Stimulated activated naive CD4-positive, alpha-beta T cell treated with Interleukin-2 at 50 U/mL for 16 hours (primary cell): ENCODE measurements at places on chromosomes 16 and 17.
A peak's percentile ranks its signal among the peaks of the same experiment; 100 is the strongest.

- no peak for DNase-seq
Measured at GRCh38 chr17:12936501-12936900, 81.3 kb downstream of the ELAC2 start.

DNA sequence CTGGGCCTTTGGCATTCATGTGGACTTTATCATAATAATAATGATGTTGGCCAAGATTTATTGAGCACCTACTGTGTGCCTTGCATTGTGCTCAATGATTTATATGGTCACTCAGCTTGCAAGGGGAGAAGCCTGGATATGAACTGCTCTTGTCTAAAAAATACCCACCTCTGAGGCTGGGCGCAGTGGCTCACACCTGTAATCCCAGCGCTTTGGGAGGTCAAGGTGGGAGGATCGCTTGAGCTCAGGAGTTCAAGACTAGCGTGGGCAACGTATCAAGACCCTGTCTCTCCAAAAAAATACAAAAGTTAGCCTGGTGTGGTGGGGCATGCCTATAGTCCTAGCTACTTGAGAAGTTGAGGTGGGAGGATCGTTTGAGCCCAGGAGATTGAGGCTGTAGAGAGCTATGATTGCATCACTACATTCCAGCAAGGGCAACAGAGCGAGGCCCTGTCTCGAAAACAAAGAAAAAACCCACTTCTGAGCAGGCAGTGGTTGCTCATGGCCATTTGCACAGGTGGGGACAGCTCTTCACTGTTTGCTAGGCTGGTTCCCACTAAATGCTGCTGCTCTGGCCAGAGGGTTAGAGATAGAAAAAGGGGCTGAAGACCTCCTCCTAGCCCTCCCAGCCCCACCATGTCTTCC lies 4.3 kb upstream of the ADGRG1 start:
- no peak for DNase-seq

DNA sequence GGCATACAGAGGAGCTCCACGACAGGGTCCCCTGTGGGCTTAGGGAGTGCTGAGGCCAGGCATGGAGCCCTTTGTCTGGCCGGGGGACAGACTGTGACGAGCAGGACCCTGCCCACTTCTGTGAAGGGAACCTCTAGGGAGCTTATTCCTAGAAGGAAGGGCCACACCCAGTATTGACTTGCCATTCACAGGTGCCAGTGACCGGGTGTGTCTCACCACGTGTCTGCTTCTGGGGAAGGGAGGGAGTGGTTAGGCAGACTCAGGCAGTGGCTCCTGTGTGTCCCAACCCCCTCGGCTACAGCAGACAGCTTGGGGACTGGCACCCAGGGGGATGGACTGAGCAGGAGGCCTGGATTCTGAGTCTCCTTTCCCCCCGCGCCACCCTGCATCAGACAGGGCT lies 57.2 kb downstream of the SOCS1 start:
- no peak for DNase-seq

- DNase-seq = no peak
Measured at GRCh38 chr17:82765371-82765770, 13.5 kb downstream of the TBCD start.

DNA sequence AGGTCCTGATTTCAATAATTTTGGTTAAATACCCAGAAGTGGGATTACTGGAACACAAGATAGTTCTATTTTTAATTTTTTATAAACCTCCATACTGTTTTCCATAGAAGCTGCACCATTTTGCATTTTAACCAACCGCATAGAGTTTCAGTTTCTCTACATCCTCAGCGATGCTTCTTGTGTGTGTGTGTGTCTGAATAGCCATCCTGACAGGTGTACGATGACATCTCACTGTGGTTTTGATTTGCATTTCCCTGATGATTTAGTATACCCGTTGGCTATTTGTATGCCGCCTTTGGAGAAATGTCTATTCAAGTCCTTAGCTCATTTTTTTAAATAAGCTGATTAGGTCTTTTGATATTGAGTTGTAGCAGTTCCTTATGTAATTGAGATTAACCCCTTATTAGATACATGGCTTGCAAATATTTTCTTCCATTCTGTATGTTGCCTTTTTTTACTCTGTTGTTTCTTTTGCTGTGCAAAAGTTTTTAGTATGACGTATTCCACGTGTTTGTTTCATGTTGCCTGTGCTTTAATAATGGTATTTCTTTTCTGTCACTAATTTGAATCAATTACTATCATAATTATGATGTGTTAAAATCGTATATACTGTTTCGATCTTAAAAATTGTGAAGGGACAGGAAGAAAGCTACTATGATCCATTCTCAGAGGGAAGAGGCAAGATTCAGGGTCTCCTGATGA lies 227.2 kb upstream of the MON1B start:
- DNase-seq = no peak

GRCh38 chr17:78127239-78127887 lies 1.2 kb downstream of the TMC6 start:
- DNase-seq = peak; percentile 62

GRCh38 chr17:78058001-78058400 lies 70.6 kb downstream of the TMC6 start:
- no peak for DNase-seq

GRCh38 chr16:83530293-83530692 lies 277.5 kb upstream of the HSBP1 start:
- no peak for DNase-seq

DNA sequence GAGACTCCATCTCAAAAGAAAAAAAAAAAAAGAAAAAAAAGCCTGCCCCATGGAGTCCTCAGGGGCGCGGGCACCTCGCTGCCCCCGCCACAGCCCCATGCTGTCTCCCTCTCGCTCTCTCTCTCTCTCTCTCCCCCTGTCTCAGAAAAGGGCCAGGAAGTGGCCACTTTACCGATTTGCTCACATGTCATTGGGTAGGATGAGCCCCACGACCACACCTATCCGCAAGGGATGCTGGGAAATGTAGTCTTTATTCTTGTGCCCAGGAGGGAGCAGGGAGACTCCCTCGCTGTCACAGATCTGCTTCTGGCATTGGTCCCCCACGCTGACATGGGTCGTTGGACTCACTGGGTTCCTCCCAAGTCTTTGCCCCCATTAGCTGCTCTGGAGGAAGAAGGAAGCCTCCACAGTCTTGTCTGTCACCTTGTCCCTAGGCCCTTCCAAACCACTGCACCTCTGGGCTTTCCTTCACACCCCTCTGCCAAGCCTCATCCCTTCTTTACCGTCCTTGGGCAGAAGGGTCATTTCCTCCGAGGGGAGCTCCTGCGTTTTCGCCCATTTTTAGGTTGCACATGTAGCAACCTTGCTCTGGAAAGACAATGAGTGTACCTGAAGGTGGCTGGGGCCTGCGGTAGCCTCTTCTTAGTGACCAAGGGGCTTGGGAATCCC lies 6.9 kb upstream of the GJD3 start:
- DNase-seq = no peak

- DNase-seq = no peak
Measured at GRCh38 chr17:46875849-46876352, 24.5 kb downstream of the WNT9B start.

- DNase-seq = no peak
Measured at GRCh38 chr16:79885320-79885719, 284.8 kb upstream of the MAF start.

GRCh38 chr17:39305978-39306377 lies 80.2 kb upstream of the STAC2 start:
- no peak for DNase-seq

DNA sequence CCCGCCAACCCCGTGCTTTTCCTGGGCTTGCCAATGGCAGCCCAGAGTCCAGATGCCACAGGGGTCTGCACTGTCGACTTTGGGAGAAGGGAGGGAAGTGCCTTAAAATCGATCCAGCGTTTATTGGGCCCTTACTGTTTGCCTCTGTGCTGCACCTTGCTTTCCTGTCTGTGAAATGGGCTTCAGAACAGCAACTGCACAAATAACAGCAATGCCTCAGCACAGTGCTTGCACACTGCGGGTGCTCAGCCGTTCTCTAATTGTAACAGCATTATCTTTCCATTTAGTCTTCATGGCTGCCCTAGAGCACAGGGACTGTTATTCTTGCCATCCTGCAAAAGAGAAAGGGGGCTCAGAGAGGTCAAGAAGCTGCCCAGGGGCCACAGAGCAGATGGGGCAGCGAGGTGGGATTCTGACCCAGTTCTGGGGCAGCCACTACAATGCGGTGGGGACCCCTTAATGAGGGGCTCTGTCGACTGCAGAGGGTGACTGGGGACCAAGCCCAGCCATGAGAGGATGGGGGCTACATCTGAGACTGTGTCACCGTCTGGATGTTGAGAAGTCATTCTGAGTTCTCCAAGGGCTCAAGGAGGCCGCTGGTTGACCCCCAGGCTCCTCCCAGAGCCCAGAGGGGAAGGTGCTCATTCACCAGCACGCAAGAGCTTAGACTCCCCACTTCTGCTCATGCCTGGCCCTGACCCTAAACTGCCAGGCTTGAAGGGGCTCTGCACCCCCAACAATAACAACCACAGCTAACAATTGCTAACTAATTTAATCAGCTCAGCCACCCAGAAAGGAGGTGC lies 9.4 kb upstream of the FOXF1 start:
- no peak for DNase-seq

GRCh38 chr16:54284319-54284930 lies 2.2 kb downstream of the IRX3 start:
- DNase-seq = no peak

GRCh38 chr17:62809656-62810055 lies 1.5 kb upstream of the MARCHF10 start:
- DNase-seq = no peak

GRCh38 chr16:48479329-48479728 lies 94.1 kb upstream of the SIAH1 start:
- DNase-seq = no peak

DNA sequence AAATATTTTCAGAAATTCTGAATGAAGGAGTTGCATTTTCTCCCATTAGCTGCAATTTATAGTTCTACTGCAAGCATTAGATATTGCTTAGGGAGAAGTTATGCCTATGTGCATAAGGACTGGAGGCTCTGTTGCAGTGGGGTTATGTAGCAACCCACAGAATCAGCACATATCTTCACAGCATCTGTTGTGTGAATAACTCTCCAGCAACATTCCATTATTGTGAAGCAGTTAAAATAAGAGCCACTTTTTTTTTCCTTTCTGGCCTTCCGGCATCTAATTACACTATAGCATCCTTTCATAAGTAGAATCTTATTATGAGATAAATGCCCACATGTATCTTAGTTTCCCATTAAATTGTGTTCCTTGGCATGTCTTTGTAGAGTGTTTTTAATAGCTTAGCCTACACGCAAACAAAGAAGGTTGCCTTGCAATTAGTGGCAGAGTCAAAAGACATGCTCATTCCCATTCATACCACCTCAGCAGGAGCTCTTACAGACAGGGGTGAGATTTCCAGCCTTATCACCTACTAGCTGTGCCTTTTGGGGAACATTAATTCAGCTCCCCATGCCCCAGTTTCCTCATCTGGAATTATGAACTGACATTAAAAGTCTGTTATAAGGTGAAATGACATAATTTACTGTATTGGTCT lies 596.0 kb upstream of the GOT2 start:
- DNase-seq = no peak

DNA sequence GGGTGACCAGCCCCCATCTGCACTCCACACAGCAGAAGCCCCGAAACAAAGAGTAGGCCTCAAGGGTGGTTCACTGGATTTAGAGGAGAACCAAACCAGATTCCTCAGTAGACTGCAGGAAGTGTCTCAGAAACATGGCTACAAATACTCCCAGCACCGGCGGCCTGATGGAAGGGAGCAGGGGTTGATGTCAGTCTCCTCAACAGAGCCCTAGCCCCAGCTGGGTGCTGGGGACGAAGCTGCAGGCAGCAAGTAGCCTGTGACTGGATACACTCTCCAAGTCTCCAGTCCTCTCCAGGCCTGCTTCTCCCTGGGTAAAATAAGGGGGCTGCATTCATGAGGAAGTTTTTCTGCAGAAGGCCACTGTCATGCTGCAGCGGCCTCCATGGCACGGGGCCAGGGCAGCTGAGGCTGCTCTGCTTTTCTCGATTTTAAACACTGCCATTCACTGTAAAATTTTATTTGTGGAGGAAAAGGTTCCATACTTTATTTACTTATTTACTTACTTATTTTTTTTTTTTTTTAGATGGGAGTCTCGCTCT lies 36.7 kb upstream of the SREBF1 start:
- DNase-seq = no peak

- DNase-seq = no peak
Measured at GRCh38 chr16:77199211-77199610, at the start of gene SYCE1L. Gene SYCE1L, plus strand, starts transcription at chr16:77199408. Its CDS starts 44 bp downstream, at chr16:77199452.

DNA sequence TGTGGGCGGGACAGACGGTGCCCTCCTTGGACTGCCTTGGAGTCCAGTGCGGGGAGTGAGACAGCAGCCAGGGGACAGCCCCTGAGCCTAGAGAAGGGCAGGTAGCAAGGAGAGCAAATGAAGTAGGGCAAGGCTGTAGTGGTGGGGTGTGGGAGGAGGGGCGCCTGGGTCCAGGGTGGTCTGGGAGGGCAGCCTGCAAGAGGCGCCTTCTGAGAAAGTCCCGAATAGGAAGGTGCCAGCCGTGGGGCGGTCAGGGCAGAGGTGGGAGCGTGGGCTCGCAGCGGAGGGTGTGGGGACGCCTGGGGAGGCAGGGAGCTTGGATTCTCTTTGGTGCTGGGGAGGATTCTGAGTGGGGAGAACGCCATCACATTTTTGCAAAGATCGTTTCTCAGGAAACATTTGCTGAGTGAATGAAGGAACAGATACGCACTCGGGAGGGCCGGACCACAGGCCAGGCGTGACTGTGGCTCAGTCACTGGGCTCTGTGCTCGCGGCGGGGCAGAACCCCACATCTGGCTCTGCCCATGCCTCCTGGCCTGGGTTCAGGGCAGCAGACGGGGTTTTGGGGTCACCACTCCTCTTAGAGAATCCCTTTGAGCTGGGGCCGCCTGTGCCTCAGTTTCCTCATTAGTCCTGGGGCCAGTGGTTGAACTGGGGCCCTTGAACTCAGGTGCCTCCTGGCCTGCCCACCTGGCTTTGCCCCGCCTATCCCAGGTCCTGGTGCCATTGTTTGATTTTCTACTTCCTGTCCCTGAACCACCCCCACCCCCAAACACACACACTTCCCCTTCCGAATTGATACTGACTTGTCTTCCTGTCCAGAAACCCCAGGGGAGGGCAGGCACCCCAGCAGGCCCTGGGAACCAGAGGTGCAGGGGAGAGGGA lies 4.2 kb downstream of the SNN start:
- no peak for DNase-seq

GRCh38 chr17:61404913-61405685 lies 5.5 kb downstream of the TBX2 start:
- DNase-seq = no peak

DNA sequence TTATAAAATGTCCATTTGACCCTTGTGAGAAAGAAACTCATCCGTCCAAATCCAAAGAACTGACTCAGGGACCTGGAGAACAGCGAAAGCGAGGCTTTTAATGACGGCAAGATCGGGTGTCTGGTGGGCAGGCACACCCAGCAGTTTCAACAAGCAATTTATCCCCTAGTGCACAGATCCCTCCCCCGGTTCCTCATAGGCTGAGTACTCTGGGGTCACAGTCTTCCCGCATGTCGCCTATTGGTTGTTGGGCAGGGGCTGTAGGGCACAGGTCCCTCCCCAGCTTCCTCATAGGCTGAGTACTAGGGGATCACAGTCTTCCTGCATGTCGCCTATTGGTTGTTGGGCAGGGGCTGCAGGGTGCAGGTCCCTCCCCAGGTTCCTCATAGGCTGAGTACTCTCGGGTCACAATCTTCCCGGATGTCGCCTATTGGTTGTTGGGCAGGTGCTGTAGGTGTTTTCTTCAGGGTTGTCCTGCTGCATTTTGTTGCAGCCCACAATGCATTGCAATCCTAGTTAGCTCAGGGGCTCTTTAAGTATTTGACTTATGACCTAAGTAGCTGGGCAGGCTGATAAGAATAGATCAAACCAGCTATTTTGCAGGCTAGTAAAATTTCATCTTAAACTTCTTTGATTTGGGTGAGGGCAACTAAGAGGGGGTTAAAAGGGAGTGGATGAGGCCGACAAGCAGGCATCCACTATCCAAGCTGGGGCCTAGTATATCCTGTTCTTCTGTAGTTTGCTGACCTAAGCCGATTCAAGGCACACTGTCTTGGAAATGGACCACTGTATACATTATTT lies 3.6 kb upstream of the UTS2R start:
- no peak for DNase-seq
